ENCODE measurements at places on chromosomes 2 and 18.
A peak's percentile ranks its signal among the peaks of the same experiment; 100 is the strongest.

DNA sequence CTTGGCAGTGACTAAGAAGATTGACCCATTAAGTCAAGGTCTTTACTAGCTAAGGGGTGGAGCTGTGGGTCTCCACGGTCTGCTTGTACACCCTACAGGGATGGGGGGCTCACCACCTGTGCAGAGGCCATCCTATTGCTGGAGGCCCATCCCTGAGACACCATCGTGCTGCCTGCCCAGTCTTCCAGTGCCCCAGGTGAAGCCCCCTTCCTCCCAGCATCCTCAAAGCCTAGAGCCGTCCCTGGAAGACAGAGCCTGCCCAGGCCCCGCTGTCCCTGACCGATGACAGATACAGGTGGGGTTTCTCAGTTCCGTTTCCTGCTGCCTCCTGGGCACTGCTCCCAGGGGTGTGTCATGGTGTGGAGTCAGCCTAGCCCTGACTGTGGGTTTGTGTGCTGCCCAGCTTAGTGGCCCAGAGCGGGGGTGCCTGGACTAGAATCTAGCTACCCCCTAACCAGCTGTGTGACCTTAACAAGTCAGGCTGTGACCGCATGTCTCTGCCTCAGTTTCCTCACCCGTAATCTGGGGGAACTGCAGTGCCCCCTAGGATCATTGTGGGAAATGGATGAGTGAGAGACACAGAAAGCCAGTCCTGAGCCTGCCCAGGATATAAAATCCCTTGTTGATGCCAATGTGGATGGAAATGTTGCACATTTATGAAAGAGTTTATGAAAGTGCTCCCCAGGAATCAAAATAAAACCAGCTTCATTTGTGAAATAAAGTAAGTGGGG lies 2.0 kb downstream of the OTOS start:
- no peak for DNase-seq

DNA sequence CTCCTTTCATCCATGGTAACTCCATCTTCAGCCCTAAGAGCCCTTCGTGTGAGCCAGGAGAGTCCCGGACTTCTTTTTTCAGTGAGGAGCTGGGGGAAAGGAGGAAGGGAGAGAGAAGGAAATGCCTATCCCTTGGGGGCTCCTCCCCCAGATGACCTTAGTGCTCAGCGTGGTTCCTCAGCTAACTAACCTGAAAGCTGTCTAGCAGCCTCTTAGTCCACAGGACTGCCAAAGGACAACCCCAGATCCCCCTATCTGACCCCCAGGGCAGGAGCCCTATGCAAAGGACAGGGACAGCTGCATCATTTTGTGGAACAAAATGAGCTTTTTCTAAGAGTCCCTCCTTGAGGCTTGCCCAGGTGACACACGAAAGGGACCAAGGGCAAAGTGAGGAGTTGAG lies 7.9 kb downstream of the SPR start:
- DNase-seq, result no peak

DNA sequence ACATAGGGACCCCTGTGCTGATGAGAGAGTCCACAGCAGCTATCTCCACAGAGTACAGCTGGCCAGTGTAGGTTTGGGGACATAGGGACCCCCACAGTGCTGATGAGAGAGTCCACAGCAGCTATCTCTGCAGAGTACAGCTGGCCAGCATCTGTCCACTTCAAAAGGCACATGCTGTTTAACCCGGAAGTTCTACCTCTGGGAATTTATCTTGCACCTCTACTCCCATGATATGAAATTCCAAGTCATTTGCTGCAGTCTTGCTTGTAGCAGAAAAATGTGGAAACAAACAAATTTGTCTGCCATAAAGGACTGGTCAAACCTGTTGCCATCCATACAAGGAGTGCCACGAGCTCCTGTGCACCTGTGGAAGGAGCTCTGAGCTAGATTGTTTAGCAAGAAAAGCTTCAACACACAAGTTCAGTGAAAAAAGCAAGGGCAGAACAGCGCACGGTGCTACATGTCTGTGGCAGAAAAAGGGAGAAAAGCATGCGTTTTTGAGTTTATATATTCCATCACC lies 33.1 kb downstream of the LRRFIP1 start:
- DNase-seq, result no peak

DNA sequence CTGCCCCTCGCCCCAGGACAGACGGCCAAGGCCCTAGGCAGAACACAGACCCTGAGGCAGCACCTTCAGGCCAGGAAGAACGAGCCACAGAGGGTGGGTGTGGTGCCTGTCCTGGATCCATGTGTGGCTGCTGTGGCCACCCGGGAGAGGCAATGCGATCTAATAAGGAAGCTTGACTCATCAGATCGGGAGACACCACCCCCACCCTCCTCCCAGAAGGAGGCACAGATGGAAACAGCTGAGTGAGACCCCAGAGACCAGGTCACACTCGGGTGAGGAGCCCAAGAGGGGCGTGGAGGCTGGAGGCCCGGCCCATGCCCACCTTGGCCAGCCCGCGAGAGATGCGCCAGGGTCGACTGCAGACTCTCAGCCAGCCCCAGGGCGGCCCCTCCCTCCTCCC lies 20.3 kb downstream of the KCNG2 start:
- no peak for DNase-seq

- DNase-seq, result no peak
Measured at GRCh38 chr2:219634951-219635751, 7.7 kb downstream of the SLC4A3 start.

GRCh38 chr2:19785447-19785846 lies 116.3 kb downstream of the TTC32 start:
- no peak for DNase-seq

DNA sequence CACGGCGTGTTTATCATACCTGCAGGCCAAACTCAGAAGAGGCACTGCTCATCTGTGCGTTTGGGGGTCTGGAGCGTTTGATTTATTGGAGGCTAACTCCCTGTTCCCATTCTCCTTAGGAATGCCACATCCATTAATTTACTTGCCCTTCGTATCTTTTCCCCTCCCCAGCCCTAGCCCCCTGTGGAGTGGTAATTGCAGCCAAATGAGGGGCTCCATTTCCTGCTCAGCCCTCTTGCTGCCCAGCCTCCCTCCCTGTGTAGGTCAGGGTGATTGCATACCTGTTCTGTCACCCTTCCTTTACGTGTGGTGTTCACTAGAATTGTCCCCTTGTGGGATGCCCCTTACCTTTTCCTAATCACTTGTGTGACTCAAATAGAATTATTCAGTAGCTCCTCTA lies 120.4 kb downstream of the MAP3K20 start:
- DNase-seq, result no peak

DNA sequence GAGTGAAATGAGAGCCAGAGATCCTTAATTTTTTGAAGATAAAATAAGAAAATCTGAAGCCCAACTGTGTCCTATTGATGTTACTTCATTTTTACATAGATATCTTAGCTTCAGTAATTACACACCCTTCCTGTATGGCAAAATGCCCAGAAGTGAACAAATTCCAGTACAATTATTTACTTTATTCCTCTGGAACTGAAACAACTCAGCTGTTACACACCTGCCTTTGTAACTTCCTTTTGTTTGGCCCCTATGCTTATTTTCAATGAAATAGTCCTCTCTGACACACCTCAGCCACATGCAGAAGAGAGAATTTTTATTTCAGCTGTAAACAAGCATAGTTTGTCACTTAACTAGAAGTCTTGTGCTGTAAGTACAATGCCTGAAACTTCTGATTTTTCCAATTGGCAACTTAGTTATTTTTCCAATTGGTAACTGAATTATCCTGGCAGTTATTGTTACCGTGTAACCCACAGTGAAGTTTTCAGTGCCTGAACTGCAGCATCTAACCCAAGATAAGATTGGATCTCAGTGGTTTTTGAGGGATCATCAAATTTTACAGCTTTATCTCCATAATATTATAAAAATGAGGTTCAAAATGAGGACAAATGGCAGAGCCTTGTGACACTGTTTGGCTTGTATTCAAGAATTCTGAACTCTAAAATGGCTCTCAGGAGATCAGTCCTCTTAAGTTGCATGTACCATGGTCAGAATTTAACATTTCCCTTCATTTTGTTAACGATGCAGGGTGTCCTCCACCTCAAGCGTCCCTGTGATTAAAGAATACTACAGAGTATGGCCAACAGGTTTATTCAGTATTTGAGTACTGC lies 82.6 kb downstream of the PKP4 start:
- DNase-seq, result peak; percentile 39

- no peak for DNase-seq
Measured at GRCh38 chr18:3984163-3984757, 470.8 kb downstream of the DLGAP1 start.

- no peak for DNase-seq
Measured at GRCh38 chr2:230929381-230930148, 4.5 kb upstream of the GPR55 start.

- peak; percentile 82 for DNase-seq
Measured at GRCh38 chr18:45464619-45465018, 150.7 kb upstream of the SLC14A2 start.

DNA sequence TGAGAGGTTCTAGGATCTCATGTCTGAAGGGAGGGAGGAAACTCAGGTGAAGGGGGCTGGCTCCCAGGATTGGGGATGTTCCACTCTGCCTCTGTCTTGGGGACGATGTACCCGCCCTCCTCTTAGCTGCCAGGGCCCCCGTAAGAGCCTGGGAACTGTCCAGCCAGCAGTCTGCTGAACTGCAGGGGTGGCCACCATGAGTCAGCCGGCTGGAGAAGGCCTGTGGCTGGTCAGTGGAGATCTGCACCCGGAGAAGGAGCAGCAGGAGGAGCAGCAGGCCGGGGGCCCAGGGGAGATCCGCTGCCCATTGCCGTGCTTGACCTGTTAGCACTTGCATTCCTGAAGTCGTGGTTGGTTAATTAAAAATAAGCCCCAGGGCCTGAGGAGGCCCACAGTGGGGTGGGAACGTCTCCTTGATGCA lies 180.3 kb downstream of the TFCP2L1 start:
- no peak for DNase-seq

DNA sequence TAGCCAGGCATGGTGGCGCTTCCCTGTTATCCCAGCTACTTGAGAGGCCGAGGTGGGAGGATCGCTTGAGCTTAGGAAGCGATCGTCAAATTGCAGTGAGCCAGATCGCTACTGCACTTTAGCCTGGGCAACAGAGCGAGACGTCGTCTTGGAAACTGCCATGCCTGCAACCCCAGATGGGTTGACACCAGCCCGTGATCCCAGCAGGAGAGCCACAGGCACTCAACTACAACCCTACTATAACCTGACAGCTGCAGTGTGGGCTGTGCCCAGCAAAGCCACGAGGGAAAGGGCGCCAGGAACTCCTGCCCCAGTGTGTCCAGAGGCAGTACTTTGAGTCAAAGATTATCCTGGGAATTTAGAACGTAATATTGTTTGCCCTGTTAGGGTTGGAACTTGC lies 85.6 kb downstream of the SS18 start:
- no peak for DNase-seq

DNA sequence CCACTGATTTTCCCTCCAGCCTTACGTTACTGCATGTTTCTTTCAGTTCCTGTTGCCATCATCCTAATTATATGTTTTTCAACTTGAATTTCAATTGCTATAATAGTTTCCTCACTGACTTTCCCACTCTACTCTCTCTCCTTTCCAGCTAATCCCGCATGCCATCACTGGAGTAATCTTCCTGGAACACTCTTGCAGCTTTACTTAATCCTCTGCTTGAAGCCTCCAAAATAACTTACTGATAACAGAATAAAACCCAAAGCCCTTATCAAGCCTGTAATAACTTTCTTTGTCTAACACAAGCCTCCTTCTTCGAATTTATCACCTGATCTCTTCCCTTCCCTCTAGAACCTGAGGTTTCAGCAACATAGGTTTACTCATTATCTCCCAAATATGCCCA lies 237.3 kb downstream of the LTBP1 start:
- DNase-seq, result no peak

DNA sequence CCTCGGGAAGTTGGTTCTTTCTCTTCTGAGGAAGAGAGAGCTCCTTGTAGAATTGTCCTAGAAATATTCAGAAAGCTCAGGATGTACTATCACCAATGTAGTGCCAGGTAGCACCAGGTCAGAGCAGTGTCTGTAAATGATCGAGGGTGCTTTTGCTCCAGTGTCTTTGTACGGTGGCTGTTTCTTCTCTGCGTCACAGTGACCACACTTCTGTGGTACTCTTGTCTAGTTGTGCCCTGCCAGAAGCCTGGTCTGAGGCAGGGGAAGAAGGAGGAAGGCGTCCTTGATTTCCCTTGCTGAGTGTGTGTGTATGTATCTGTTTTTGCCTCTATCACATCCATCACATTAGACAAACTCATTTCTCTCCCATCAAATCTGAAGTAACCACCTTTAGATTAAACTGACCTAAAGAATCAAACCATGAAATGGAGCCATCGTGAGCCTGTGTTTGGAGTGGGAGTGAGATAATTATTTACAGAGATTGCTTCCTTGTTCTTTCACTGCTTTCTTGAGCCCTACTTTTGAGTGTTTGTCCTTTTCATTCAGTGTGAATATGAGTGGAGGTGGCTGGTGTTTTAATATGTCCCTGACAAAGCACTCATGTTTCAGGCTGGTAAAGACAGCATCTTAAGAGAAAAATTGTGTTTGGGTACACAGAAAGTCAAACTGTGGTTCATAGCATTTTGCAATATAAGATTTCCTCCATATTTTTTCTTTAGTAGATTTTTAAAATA lies 97.2 kb downstream of the ACOXL start:
- no peak for DNase-seq

GRCh38 chr18:76317136-76317535 lies 177.9 kb downstream of the ZNF516 start:
- DNase-seq, result no peak

DNA sequence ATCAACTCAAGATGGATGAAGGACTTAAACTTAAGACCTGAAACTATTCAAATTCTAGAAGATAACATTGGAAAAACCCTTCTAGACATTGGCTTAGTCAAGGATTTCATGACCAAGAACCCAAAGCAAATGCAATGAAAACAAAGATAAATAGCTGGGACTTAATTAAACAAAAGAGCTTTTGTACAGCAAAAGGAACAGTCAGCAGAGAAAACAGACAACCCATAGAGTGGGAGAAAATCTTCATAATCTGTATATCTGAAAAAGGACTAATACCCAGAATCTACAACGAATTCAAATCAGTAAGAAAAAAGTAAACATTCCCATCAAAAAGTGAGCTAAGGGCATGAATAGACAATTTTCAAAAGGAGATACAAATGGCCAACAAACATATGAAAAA lies 171.2 kb downstream of the ERBB4 start:
- no peak for DNase-seq

DNA sequence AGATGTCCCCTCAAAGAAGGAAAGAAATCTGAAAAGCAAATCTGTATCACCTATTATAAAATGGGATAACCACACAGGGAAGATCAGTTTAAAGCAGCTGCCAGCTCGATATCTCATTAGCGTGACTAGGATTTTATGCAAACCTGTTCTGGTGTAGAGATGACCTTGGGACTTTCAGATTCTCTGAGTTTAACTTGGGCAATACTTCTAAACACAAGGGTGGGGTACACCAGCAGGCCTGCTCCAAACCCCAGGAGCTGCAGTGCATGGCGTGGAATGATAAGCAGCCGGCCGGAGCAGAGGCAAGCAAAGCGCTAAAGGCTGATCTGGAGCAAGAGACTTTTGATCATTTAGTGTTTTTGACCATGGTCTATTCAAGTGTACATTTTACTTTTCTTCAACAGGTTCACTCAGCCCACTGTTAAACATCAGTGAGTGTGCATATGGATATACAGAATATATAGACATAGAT lies 4.7 kb downstream of the SERTAD2 start:
- no peak for DNase-seq

Measured in SHP77 (cell line).